Endodermal cell (in vitro differentiated cells): ENCODE measurements at places on chromosomes 7 and 10. TPM values are rescaled to one million over a fixed set of nuclear protein-coding genes. Genes with fewer than 3 reads are reported as not detected.

- no peak for DNase-seq
- H3K4me1 ChIP-seq: no peaks in the 10 kb centered on the region
- no peak overlapping the region for H3K27ac ChIP-seq
- H3K27me3 ChIP-seq: no peaks in the 10 kb centered on the region
- H3K36me3 ChIP-seq: no peaks in the 10 kb centered on the region
Measured at GRCh38 chr10:53153831-53154230, 381.2 kb upstream of the MBL2 start.

DNA sequence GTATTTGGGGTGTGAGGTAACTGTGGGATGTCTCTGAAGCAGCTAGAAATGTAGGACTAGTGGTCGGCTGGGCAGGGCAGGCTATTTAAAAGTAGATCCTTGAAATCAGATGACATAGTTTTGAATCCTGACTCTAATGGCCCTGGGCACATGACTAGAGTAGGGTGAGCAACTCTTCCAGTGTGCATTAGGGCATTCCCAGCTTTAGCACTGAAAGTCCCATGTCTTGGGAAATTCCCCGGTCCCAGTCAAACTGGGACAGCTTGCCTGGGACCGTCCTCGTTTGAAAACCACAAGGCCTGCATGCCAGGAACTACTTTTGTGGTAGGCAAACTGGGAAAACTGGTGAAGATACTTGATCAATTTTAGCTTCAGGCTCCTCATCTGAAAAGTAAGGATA, 255.3 kb downstream of the PTEN start:
- no peaks in the 10 kb centered on the region for H3K36me3 ChIP-seq
- H3K4me1 ChIP-seq: peaks cover 16% of the 10 kb centered on the region
- H3K27ac ChIP-seq: no peak overlapping the region
- DNase-seq: no peak
- H3K27me3 ChIP-seq: peaks cover 14% of the 10 kb centered on the region

DNA sequence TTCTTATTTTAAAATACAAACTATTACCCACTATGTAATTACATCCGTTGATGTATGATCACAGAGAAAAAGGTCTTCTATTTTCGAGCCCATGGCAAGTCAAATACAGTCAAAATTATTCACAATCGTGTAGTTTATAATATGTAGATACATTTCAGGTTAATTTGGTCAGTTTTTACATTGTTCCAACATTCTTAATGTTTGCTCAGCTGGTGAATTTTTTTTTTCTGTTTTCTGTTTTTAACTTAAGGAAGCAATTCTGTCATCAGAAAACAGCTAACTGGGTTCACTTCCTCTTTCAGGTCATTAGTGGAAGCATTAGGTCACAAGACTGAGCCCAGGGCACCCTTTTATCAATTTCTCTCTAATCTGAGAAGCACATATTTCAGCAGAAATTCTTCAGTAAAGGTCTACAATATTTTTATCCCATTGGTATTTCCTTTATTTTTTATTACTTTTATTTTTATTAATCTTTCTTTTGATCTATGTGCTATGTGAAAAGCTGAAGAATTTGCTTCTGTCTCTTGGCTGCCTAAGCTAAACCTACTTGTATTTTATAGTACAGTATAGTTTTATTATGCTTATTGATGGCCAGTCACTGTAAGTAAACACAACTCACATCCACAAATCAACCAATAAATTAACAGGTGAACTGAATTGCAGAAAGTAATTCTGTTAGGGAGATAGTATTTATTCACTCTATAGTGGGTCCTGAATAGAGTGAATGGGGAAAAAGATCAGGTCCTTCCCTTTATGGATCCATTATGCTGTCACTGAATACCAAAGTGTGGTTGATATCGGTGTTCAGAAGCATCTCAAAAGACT, 84.6 kb downstream of the ICA1 start:
- no peak overlapping the region for H3K27ac ChIP-seq
- no peaks in the 10 kb centered on the region for H3K4me1 ChIP-seq
- DNase-seq: no peak
- H3K27me3 ChIP-seq: no peaks in the 10 kb centered on the region
- H3K36me3 ChIP-seq: no peaks in the 10 kb centered on the region

GRCh38 chr10:92789067-92789466, 59.3 kb upstream of the EXOC6 start:
- no peak overlapping the region for H3K27ac ChIP-seq
- H3K4me3 ChIP-seq: no peak overlapping the region
- H3K36me3 ChIP-seq: no peaks in the 10 kb centered on the region
- no peaks in the 10 kb centered on the region for H3K4me1 ChIP-seq

GRCh38 chr7:25369786-25370185, 141.5 kb upstream of the NPVF start:
- H3K4me3 ChIP-seq: no peak overlapping the region
- H3K4me1 ChIP-seq: no peaks in the 10 kb centered on the region
- H3K36me3 ChIP-seq: no peaks in the 10 kb centered on the region
- no peak for DNase-seq

PPP1R3A gene
- total RNA-seq: not detected in 2 replicates
